ENCODE measurements at places on chromosomes 4 and X. TPM values are rescaled to one million over a fixed set of nuclear protein-coding genes. Genes with fewer than 3 reads are reported as not detected.
A peak's percentile ranks its signal among the peaks of the same experiment; 100 is the strongest.

TMEM255A gene
- total RNA-seq, result 1.1 TPM

PNMA3 gene
- not detected for total RNA-seq

MAGEC3 gene
- total RNA-seq, result 1.8 TPM

TEX13B gene
- not detected for total RNA-seq

MAML3 gene
- 14.1 TPM for total RNA-seq

PIN4 gene
- 3.9 TPM for total RNA-seq

SMAD1 gene
- 55.2 TPM for total RNA-seq

GRCh38 chr4:7652906-7653305 is 218.2 kb upstream of the PSAPL1 start:
- H3K4me3 ChIP-seq, result peak overlapping the region; percentile 5
- no peaks in the 10 kb centered on the region for H3K27me3 ChIP-seq
- H3K36me3 ChIP-seq, result no peaks in the 10 kb centered on the region
- peaks cover 3% of the 10 kb centered on the region for H3K4me1 ChIP-seq
- no peak overlapping the region for H3K27ac ChIP-seq
- no peak for DNase-seq

GRCh38 chr4:8278421-8279287 is 9.1 kb downstream of the HTRA3 start:
- no peak for DNase-seq
- H3K27me3 ChIP-seq, result no peaks in the 10 kb centered on the region
- H3K27ac ChIP-seq, result no peak overlapping the region
- peaks cover 60% of the 10 kb centered on the region for H3K4me1 ChIP-seq

GRCh38 chrX:154529206-154529612 is 13.2 kb upstream of the FAM3A start:
- no peaks in the 10 kb centered on the region for H3K4me1 ChIP-seq
- no peak for DNase-seq
- H3K27ac ChIP-seq, result no peak overlapping the region
- peaks cover 4% of the 10 kb centered on the region for H3K36me3 ChIP-seq
- H3K4me3 ChIP-seq, result no peak overlapping the region

- no peak overlapping the region for H3K4me3 ChIP-seq
- no peaks in the 10 kb centered on the region for H3K36me3 ChIP-seq
- no peak for DNase-seq
- H3K4me1 ChIP-seq, result peaks cover 3% of the 10 kb centered on the region
Observed at GRCh38 chrX:13164611-13165010, 120.2 kb upstream of the FAM9C start.

DNA sequence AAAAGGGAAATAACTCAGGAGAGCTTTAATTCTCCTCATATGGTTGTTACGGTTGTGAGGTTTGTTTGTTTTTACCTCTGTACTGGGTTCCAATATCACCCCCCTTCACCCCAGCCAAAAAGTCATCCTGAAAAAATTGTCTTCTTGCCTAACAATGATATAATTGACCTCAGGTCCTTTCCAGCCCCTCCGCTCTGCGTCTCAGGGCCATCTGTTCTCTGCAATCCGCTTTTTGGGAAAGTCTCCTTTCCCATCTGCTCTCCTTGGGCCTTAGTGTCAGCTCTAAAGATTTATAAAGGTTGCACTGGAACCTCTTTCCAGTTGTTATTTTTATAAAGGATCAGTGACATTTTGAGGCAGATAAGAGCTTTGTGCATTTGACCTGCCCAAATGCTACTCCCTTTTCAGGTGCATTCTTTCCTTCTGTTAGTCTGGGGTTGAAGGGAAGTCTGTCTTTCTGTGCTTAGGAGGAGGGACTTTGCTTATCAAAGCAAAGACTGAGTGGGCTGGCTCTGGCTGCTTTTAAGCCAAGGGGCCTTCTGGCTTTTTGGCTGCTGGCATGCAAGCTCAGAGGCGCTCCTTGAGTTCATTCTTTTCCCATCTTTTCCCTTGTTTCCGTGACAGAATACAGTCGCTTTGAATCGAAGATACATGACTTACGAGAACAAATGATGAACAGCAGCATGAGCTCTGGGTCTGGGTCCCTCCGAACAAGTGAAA is 34.1 kb downstream of the DLG3 start:
- H3K36me3 ChIP-seq, result no peaks in the 10 kb centered on the region
- no peak for DNase-seq
- H3K4me1 ChIP-seq, result peaks cover 13% of the 10 kb centered on the region
- H3K27me3 ChIP-seq, result no peaks in the 10 kb centered on the region
- H3K4me3 ChIP-seq, result no peak overlapping the region

DNA sequence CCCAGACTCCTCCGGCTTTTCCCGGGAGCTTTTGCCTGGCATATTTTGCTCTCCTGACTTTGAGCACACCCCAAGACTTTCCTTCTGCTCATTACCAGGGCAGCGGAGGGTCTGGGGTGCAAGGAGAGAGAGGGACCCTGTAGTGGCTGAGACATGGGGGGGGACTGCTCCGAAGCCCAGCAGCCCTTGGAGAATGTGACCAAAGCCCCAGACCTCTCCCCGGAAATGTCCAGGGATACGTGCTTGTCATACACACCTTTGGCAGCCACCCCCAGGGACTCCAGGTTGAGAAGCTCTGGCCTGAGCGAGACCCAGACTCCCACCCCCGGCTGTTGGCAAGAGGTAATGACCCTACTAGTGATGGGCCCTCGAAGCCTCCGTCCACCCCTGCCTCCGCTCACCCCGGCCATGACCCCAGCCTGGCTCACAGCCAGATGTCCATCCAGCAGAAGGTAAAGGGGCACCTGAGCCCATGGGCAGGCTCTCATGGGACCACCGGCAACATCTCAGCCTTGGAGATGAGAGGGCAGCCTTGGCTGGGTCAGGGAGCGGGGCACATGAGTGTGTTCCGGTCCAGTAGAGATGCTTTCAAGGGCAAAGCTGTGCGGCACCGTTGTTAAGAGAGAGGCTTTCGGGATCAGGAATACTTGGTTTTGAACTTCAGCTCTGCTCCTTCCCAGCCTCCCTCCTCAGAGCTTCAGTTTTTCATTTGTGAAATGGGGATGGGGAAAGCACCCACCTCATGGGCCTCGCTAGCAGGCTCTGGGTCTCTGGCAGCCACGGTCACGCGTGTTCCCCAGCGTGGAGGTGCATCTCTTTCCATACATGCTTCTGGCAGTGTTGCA is 2.0 kb downstream of the PSAPL1 start:
- H3K4me3 ChIP-seq, result no peak overlapping the region
- no peak overlapping the region for H3K27ac ChIP-seq
- H3K27me3 ChIP-seq, result no peaks in the 10 kb centered on the region
- DNase-seq, result no peak
- no peaks in the 10 kb centered on the region for H3K36me3 ChIP-seq

GRCh38 chr4:150207871-150208270 is 129.6 kb downstream of the DCLK2 start:
- H3K4me3 ChIP-seq, result no peak overlapping the region
- H3K36me3 ChIP-seq, result no peaks in the 10 kb centered on the region
- no peaks in the 10 kb centered on the region for H3K4me1 ChIP-seq

- no peaks in the 10 kb centered on the region for H3K27me3 ChIP-seq
- H3K4me1 ChIP-seq, result no peaks in the 10 kb centered on the region
- DNase-seq, result no peak
- H3K27ac ChIP-seq, result no peak within 1 kb of the TSS
- H3K36me3 ChIP-seq, result no peaks in the 10 kb centered on the region
- no peak within 1 kb of the TSS for H3K4me3 ChIP-seq
Observed at GRCh38 chr4:67883902-67884301, at the start of gene TMPRSS11D. Gene TMPRSS11D (minus strand): TSS chr4:67884002. CDS start chr4:67883933, 69 bp downstream.

DNA sequence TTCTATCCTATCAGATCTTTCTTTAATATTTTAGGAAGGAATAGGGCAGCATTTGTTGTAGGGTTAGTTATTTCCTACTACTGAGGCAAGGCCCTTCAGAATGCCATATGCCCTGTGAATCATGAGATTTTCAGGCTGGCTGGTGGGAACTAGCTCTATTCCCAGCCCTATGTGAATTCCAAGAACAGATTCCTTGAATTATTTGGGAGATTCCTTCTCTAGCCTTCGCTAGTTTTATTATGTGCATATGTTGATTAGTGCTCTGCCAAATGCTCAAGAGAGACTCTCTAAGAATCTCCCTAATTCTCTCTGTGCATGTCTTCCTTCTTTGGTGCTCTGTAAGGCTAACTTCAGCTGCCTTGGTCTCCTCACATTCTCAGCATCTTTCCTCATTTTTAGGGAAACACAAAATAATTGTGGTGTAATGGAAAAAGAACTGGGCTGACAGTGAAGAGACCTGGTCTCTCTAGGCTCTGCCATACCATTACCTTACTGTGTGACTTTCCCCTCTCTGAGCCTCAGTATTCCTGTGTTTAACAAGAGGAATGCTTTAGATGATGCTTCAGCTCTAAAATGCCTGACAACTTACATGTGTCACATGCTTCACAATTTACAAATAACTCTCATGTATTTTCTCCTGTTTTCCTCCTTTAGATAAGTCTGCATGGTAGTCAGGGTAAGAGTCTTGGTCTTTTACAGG is 79.7 kb downstream of the VMA21 start:
- H3K27me3 ChIP-seq, result no peaks in the 10 kb centered on the region
- no peak overlapping the region for H3K27ac ChIP-seq
- no peaks in the 10 kb centered on the region for H3K36me3 ChIP-seq
- H3K4me1 ChIP-seq, result no peaks in the 10 kb centered on the region
- H3K4me3 ChIP-seq, result no peak overlapping the region

DNA sequence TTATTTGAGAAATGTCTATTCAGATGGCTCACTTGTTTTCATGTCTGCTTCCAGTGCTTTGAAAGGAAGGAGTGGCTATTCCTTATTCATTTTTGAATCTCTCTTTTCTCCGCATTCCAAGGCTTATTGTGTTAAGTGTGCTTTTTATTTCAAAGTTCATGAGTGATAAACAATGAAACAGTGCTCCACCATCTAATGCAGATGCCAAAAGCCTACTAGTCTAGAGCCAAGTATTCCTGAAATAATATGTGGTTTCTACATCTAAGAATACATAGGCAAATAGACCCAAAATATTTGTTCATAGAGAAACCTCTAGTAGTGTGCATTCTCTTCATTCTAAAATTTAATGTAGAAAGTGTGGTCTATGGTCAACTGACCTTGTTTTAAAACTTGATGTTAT is 187.3 kb downstream of the GABRB1 start:
- no peaks in the 10 kb centered on the region for H3K4me1 ChIP-seq
- no peaks in the 10 kb centered on the region for H3K27me3 ChIP-seq
- no peak for DNase-seq
- H3K27ac ChIP-seq, result no peak overlapping the region
